ENCODE measurements at places on chromosomes 2 and 18. TPM values are rescaled to one million over a fixed set of nuclear protein-coding genes. Genes with fewer than 3 reads are reported as not detected.

Gene GALR1
- polyA plus RNA-seq: not detected

Gene NAT8
- not detected for polyA plus RNA-seq

Gene NR4A2
- polyA plus RNA-seq: 1.5 TPM

Gene CHRND
- polyA plus RNA-seq: not detected

Gene SGO2
- 7.3 TPM for polyA plus RNA-seq

Gene NEB
- polyA plus RNA-seq: under 0.01 TPM

Gene ITGB1BP1
- polyA plus RNA-seq: 50.7 TPM

Gene UGT1A4
- not detected for polyA plus RNA-seq

Gene TDRD15
- not detected for polyA plus RNA-seq

Gene IRS1
- 13.0 TPM for polyA plus RNA-seq

Gene NEUROD1
- not detected for polyA plus RNA-seq

GRCh38 chr2:138267161-138267901 is 234.2 kb upstream of the SPOPL start:
- DNase-seq: no peak

DNA sequence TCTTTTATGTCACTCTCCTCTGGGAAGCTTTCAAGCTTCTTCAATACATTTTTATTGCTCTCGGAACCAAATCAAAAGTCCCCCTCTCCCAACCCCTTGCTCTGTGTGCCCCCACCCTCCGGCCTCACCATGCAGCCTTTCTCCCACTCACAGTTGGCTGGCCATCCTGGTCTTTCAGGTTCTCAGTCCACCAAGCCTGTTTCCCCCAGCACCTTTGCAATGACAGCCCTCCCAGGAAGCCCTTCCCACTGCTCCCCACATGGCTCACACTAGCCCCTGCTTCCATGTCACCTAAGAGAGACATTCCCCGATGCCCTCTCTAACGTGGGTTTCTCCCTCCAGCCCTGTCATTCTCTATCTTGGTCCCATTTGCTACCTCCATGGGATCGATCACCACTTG is 266.6 kb downstream of the SRBD1 start:
- no peak for DNase-seq

DNA sequence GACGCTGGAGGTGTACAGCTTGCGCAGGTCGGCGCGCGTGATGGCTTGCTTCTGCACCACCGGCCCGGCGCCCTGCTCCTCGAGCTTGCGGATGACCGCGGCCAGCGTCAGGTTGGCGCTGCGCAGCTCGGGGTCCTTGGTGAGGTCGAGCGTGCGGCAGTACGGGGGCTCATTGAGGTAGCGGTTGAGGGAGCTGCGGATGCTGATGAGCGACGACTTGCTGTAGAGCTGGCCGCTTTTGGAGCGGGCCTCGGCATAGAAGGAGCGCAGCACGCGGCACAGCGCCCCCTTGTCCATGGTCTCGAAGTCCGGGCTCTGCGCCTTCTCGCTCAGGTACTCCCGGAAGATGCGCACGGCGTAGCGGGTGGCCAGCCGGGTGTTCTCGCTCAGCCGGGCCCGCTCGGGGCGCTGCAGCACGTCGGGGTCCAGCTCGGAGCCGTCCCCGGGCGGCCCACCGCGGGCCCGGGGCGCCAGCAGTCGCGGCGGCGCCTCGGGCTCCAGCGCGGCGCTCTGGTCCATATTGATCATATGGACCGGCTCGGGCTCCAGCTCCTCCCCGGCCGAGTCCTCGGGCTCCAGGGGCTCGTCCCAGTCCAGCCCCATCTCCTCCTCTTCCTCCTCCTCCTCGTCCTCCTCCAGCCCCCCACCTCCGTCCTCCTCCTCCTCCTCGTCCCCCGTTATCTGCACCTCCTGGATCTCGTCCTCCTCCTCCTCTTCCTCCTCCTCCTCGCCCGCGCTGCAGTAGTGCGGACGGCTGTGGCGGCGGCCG is 523 bp downstream of the KCTD1 start:
- DNase-seq: no peak

DNA sequence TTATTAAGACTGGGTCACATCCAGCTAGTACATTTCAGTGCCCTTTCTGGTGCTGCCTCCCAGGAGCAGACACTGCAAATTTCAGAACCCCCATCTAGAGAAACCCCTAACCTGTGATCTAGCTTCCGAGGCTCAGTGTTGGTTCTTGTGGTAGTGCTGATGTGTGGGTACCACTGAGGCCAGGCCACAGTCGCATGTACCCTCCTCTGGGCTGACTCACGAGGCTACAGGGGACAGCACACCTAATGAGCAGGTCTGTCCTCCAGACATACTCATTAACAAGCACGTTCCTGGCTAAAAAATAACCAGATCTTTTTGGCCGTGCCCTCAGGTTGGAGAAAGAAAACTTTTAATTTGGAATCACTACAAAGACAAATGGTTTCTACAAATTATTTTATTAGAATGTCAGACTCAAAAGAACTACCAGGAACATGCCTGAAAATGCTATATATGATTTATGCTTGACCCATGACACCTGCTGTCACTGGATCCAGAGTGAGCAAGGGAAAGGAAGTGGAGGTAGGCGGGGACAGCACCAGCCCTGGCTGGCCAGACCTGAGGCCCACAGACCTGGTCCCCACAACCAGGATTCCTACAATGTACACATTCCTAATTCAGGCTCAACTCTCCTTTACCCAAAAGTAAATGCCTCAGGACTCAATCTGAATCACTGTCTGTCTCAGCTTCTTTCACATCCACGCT is 8.5 kb downstream of the CIAO1 start:
- DNase-seq: no peak

GRCh38 chr18:78603102-78603983 is 376.3 kb upstream of the SALL3 start:
- no peak for DNase-seq

DNA sequence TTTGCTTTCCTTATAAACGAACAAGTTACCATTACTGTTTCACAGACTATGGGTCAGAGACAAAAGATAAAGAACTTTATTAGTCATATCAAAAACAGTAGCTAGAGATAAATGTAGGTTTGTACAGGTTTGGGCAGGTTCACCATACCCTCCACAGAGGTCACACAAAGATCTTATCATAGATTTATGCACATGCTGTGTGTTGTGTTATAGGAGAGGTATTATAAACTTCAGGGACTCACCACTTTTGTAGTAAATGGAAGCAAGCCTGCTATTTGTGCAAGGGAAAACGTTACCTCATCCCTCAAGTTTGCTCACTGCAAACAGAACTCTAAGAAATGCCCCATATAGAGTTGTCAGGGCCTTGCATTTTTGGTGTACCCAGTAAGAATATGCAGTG is 584.5 kb upstream of the LRRTM1 start:
- no peak for DNase-seq

GRCh38 chr2:202178346-202178958 is 59.9 kb downstream of the SUMO1 start:
- DNase-seq: no peak

DNA sequence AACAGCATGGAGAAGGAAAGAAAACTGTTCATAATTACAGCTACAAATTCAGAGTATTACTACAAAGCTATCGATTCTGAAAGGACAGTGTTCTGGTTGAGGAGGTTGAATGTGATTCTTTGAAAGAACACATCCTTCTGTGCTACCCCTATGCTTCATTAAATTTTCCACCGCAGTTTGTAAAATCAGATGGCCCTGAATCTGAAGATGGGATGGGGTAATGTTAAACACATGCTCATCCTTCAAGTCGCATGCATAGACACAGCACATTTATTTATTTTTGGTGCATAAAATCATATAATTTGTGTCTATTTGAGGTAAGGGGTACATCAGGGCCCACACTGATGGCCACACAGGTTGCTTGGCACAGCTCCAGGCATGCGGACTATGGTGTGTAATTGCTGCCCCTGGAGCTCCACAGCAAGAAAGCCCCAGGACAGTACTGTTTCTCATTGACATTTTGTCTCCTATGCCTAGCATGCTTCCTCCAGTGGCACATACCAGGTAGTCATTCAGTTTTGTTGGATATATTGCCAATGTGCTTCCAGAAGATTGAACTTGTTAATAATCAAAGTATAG is 238.8 kb upstream of the TANK start:
- DNase-seq: no peak

GRCh38 chr2:43041173-43041591 is 185.2 kb downstream of the ZFP36L2 start:
- no peak for DNase-seq

DNA sequence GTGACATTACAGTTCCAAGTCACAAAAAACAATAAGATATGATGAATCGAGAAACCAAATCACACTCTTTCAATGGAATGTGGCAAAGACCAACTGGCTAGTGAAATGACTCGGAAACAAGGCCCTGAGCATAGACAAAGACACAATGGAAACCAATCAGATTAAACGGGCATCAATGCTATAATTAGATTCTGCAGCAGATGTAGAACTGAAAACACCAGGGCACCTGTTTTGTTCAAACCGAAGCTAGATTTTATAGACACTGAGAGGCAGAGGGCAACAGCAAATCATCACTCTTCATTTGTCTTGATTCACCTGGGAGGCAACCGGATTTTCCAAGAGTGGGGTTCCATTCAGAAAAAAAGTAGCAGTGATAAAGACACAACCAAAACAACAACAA is 92.8 kb upstream of the BARD1 start:
- no peak for DNase-seq

DNA sequence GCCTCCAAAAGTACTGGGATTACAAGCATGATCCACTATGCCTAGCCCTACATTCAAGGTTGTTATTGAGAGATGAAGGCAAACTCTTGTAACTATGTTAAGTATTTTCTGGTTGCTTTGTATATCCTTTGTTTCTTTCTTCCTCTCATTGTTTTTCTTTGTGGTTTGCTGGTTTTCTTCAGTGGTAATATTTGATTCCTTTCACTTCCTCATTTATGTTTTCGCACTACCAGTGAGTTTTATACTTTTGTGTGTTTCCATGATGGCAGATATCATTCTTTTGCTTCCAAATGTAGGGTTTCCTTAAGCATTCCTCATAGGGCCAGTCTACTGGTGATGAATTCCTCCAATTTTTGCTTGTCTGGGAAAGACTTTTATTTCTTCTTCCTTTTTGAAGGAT is 90.2 kb downstream of the NCK2 start:
- no peak for DNase-seq

DNA sequence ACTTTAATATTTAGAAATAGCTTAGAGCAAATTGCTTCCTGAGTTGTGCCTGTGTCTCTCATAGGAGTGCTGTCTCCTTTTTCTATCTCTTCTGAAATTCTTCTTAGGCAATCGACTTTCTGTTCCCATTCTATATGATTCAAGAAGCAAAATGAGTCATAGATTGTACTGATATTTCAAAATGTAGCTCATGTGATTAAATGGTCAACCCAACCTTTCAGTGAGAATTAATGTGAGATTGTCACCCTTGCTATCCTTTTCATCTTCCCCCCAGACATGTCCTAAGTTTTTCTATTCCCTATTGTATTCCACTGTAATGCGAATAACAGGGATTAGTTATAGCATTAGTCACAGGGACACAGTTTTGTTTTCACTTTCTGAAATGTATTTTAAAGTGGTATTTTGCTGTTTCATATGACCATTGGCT is 413.6 kb downstream of the THSD7B start:
- DNase-seq: no peak

DNA sequence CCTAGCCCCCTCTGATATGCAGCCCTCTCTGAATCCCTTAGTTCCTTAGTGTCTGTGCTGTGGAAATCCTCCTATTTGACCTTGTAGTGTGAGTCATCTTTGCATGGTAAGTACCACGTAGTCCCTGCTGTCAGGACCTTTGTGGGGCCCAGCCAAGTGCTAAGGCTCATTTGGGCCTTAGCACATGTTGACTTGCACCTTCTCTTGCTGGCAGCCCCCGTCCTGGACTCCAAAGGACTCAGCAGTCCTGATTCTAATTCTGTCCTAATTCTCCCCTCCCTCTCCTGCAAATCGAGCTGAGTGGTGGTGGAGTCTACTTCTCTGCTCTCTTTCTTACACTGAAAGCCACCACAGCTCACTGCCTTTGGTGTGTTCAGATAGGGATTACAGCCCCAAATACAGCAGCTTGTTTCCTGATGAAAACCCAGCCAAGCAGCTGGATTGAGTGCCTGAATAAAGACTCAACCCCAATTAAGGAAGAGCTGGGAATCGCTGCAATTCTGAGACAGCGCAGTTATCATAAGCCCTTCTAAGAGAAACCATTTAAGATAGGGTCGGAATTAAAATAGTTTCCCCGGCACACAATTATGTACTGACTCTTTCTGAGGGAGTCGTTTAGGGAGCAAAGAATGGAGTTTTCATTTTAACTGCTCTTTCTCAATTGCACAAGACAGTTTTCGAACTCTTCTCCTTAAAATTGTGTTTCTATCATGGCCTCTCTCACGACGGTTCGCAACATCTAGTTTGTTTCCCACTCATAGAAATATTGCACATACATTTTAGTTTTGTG is 215.6 kb upstream of the TNP1 start:
- no peak for DNase-seq

DNA sequence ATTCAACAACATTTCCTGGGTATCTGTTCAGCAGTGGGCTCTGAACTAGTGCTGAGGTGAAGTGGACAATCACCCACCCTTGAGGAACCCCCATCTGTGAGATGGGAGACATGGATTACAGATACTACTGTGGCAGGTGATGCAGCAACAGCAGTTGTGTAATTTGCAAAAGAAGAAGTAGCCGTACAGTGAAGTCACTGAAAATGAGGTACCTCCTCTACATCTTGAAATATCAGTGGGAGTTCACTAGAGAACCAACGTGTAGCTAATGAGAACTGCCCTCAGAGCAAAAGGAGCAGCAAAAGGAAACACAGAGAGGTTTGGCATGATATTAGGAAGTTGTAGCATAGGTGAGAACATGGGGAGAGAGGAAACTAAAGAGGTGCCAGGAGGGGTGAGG is 41.3 kb downstream of the VSNL1 start:
- no peak for DNase-seq

GRCh38 chr18:60684843-60685513 is 312.4 kb upstream of the MC4R start:
- no peak for DNase-seq

- DNase-seq: no peak
Measured at GRCh38 chr2:100135415-100135814, 7.0 kb downstream of the AFF3 start.

DNA sequence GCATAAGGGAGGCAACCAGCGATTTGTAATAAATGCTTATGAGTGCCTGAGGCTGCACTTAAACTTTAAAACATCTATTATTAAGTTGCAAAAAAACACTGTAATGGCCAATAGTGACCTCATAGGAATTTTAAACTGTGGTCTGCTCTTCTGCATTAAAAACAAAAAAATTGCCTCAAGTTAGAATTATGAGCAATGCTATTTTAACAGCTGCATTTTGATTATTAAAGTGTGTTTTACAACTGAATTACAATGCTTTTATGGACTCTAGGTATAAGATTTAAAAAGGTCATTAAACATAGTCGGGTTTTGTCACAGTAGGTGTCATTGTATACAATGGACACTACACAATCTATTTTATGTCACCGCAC is 528.7 kb upstream of the FANCL start:
- peak; percentile 4 for DNase-seq
